ENCODE measurements at places on chromosomes 2 and 18. TPM values are rescaled to one million over a fixed set of nuclear protein-coding genes. Genes with fewer than 3 reads are reported as not detected.

The NOSTRIN gene
- total RNA-seq: 0.89 TPM

The PLA2R1 gene
- 3.6 TPM for total RNA-seq

The MYL12A gene
- total RNA-seq: 857 TPM

The IMP4 gene
- total RNA-seq: 121 TPM

The NTSR2 gene
- not detected for total RNA-seq

The RPS27A gene
- 3,043 TPM for total RNA-seq

The OSR1 gene
- 0.04 TPM for total RNA-seq

The CNGA3 gene
- total RNA-seq: 0.21 TPM

The GBX2 gene
- 0.84 TPM for total RNA-seq

The MRO gene
- not detected for total RNA-seq

The CRACDL gene
- 1.4 TPM for total RNA-seq

The CDCA7 gene
- 9.6 TPM for total RNA-seq

The TFPI gene
- total RNA-seq: 34.2 TPM

The SCYGR4 gene
- not detected for total RNA-seq

The EHD3 gene
- 11.4 TPM for total RNA-seq

The REG3A gene
- total RNA-seq: not detected

The GPR55 gene
- not detected for total RNA-seq

The CROCC2 gene
- not detected for total RNA-seq

The DCAF17 gene
- total RNA-seq: 18.5 TPM

The SANBR gene
- total RNA-seq: 6.0 TPM

The RGPD8 gene
- 7.7 TPM for total RNA-seq

The SLC16A14 gene
- total RNA-seq: 2.8 TPM

The NT5DC4 gene
- total RNA-seq: not detected

The SLC35F6 gene
- total RNA-seq: 83.1 TPM

The LRRC30 gene
- not detected for total RNA-seq

The ZNF804A gene
- not detected for total RNA-seq

The SP3 gene
- total RNA-seq: 68.9 TPM

The POTEE gene
- total RNA-seq: not detected

The TMEM163 gene
- total RNA-seq: 2.4 TPM

The RGPD3 gene
- total RNA-seq: 0.14 TPM

The COL5A2 gene
- 27.1 TPM for total RNA-seq

The POMC gene
- 7.7 TPM for total RNA-seq

The TGFA gene
- total RNA-seq: 72.1 TPM

The SERPINB3 gene
- total RNA-seq: not detected

The NLRC4 gene
- not detected for total RNA-seq

The FAM124B gene
- not detected for total RNA-seq

The PAX3 gene
- total RNA-seq: not detected

The CD8B2 gene
- total RNA-seq: not detected

The CYB5A gene
- 84.1 TPM for total RNA-seq

The KCNJ3 gene
- not detected for total RNA-seq

The CD28 gene
- not detected for total RNA-seq

The HIBCH gene
- 7.8 TPM for total RNA-seq
